ENCODE measurements at places on chromosomes 11 and 22.

GRCh38 chr22:17774926-17775685 lies 837 bp upstream of the BID start:
- DNase-seq, result no peak

DNA sequence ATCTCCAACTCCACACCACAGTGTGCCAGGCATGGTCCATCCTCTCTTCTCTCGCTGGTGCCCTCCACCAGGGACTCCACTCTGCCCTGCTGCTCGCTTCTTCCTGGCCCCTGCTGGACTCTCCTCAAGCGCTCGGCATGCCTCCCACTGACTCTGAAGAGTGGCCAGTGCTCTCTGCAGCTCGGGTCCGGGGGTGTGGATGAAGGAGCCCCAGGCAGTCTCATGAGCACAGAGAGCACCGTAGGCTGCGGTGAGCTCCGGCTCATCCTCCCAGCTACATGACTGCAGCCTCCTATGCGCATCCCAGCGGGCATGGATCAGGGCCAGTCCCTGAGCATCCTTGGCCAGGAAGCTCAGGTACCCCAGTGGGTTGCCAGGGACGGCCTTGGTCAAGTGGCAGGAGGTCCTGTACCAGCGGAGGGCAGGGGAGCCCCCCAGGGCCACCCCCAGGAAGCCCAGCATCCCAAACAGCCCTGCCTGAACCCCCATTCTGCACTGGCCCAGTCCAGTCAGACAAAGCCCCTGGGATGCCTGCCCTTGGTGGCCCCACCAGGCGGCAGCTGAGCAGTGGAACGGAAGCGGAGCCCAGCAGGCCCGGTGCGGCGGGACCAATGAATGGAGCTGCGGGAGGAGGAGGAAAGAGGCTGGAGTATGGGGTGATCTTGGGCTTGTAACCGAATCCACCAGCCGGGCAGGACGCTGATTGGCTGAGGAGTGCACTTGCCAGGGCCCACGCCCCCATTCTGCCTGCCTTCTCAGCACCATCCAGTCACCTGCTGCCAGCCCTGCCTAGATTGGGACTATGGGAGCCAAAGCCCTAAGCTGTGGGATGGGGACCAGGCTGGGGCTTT lies at the start of gene PLA2G3:
TSS of gene PLA2G3 (minus strand) at position 643 of the 851 bp plus-strand sequence. CDS start at position 489, 154 bp downstream.
- DNase-seq, result peak; percentile 23

DNA sequence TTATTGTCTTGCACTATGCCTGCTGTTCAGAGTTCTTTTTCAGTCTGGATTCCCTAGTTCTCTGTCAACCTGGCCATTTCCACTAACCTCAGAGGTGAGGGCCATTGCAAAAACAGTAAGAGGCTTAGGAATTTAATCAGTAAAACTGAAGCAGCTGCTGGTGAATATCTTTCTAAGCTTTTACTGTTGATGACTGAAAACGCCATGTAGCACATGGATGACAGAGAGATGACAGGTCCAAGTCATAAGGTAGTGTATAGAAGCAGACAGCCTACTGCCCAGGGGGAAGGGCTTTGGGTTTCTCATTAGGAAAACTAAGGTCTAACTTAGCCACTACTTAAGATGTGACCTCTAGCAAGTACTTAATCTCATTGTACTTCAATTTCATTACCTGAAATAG lies 152.6 kb upstream of the DDI1 start:
- DNase-seq, result no peak

- DNase-seq, result no peak
Measured at GRCh38 chr11:113188371-113188834, 126.0 kb upstream of the TTC12 start.

DNA sequence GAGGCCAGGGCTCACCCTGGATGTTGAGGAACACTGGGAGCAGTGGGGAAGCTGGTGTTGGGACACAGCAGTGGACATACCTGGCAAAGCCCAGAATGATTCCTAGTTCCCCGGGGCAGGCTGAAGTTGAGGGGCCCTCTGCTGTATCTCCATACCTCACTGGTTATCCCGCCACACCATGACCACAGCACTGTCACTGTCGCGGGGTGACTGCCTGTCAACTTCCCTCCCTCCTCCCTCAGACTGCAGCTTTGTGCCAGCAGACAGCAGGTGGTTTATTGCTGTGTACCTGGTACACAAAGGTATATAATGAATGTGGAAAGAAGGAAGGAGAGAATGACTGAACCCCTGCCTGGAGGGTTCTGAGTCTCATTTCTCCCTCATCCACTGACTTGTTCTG lies 318.7 kb downstream of the TMEM135 start:
- DNase-seq, result no peak

- DNase-seq, result no peak
Measured at GRCh38 chr11:121936781-121937447, 179.1 kb downstream of the BLID start.

DNA sequence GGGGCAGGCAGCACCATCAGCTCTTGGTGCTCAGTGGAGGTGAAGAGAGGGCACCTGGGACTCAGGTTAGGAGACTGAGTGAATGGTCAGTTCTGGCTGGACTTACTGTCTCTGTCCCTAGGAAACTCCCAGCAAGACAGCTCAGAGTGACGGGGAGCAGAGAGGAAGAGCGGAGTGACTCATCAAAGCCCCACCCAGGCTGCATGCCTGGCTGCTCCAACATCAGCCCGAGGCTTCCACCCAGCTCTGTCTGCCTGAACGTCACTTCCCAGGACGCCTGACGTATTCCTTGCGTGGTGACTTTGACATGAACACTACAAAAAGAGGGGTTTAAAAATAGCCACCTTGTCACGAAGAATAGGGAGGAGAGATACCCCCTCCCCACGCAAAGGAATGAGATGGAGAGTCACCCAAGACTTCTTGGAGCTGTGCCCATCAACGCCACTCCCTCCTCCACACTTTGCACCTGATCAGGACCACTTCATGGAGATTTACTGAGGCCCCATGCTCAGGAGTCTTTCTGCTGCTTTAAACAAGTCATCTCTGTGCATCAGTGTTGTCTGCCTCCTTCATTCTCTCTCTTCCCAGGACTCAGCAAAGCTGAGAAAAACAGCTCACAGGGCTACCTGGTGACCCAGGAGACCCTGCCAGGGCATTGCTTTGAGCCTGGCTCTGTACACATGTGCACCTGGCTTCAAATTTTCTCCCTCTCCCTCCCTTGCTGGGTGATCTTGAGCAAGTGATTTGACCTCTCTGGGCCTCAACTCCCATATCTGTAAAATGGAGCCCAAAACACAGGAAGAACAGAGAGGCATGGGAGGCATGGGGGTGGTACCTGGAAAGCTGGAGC lies 83.1 kb downstream of the MN1 start:
- peak; percentile 62 for DNase-seq

GRCh38 chr22:47205554-47205953 lies 443.1 kb downstream of the TBC1D22A start:
- no peak for DNase-seq

DNA sequence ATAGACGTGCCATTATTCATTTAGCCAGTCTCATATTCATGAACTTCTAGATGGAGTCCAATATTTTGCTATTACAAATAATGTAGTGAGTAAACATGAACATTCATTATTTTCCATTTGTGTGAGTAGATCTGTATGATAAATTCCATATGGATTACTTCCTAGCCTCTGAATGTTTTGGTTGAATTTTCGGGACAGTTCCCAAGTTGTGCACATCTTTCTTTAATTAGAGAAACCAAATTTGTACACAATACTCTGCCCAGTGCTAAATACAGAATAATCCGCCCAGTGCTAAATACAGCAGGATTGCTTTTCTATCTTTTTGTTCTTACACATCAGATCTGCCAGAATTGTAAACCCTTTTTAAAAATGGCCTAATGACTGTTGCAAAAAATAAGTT lies 17.1 kb upstream of the APLP2 start:
- no peak for DNase-seq

DNA sequence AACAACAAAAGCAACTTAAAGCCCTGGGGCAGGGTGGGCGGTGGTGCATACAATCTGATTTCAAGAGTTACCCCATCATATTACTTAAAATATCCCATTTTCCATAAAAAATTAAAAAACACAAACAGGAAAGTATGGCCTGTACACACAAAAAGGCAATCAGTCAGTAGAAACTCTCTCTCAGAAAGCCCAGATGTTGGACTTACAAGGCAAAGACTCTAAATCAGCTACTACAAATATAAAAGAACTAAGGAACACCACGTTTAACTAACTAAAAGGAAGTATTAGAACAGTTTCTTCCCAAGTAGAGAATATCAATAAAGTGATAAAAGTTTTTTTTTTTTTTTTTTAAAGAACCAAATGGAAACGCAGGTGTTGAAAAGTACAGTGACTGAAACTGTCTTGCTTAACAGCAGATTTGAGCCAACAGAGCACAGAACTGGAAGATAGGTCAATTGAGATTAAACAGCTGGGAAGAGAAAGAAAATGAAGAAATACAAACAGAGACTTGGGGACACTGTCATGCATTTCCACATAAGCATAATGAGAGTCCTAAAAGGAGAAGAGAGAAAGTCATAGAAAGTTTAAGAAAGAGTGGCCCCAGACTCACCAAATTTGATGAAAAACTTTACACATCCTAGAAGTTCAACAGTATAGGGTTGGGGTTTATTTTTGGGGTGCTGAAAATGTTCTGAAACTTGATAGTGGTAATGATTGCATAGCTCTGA lies 8.6 kb downstream of the SC5D start:
- no peak for DNase-seq

- DNase-seq, result no peak
Measured at GRCh38 chr11:65699306-65699705, 12.7 kb upstream of the KAT5 start.

- DNase-seq, result no peak
Measured at GRCh38 chr11:93936460-93936859, 84.7 kb upstream of the HEPHL1 start.

DNA sequence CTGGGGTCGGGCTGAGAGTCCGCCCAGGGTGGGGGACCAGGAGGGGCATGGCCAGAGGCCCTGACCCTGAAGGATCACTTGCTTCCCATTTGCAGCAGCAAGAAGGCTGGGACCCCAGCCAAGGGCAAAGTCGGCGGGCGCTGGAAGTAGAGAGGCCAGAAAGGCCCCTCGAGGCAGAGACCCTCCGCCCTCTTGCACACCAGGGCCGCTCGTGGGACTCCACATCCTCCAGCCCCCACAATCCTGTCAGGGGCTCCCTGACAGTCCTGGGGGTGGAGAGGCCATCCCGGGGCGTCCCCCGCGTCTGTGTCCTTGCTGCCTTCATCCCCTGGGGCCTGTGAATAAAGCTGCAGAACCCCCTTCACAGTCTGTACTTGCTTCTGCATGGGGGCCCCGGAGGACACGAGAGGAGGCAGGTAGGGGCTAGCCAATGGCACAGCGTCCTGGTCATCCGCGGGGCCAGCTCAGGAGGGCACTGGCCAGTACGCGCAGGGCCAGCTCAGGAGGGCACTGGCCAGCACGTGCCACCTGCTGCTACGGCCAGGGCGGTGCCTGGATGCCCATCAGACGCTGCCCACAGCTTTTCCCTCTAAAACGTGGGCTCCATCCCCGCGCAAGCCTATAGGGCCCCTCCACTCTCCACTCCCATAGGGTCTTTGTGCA lies 8.7 kb upstream of the MRPL23 start:
- DNase-seq, result no peak

GRCh38 chr22:49911881-49912625 lies 6.2 kb downstream of the ALG12 start:
- DNase-seq, result no peak

GRCh38 chr22:30275625-30276024 lies 9.0 kb upstream of the OSM start:
- no peak for DNase-seq

GRCh38 chr11:21641869-21642268 lies 551.0 kb upstream of the ANO5 start:
- DNase-seq, result no peak

- no peak for DNase-seq
Measured at GRCh38 chr11:64893194-64894069, 15.0 kb upstream of the EHD1 start.

GRCh38 chr11:135002236-135002635 lies 590.2 kb upstream of the B3GAT1 start:
- DNase-seq, result no peak

GRCh38 chr11:119419246-119419645 lies 3.7 kb downstream of the THY1 start:
- no peak for DNase-seq

DNA sequence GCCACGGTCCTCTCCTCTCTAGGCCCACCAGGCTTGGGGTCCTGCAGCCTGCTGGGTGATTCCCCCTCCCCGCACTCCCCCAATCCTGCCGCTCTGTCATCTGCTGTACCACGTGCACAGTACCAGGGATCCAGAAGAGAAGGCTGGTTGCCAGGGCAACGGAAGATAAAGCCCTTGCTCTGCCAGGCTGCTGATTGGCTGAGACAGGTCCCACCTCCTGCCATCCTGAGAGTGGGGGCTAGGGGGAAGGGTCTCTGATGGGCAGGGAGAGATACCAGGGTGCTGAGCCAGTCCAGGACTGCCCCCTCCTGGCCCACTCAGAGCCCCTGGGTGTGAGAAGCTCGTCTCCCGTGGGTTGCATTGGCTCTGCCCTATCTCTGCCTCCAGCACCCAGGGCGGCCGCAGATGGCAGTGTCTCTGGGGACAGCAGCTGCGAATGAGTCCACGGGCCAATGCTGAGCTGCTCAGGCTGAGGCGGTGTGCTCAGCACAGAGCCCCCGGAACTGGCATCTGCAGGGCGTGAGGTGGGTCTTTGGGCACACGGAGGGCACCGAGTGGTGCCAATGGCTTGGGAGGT lies at the start of gene SMIM45:
TSS of gene SMIM45 (plus strand) at position 253 of the 577 bp plus-strand sequence.
- no peak for DNase-seq

DNA sequence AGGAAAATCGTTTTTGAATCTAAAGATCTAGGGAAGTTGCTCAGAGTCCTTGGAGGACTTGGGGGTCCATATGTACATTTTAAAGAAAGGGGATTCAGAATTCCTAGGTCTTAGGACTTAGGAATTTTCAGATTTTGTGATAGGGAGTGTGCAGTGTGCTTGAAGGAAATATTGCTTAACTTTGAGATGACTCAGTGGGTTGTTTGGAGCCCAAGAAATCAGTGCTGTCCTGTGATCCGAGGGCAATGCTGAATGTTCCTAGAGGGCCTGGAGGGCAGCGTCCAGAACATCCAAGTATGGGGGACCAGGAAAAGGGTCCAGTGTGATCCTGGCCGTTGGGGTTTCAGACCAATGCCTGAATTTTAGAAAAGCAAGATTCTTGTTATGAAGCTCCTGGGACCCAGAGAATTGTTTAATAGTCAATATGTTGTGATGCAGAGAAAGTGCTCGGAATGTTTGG lies 3.1 kb upstream of the IGF2 start:
- DNase-seq, result no peak

GRCh38 chr22:41555325-41555982 lies 5.4 kb upstream of the CSDC2 start:
- DNase-seq, result no peak

GRCh38 chr11:126282736-126283591 lies at the start of gene TIRAP:
Gene TIRAP, plus strand, starts transcription at chr11:126283093. Its CDS starts 7,802 bp downstream, at chr11:126290895.
- peak; percentile 73 for DNase-seq

- peak; percentile 49 for DNase-seq
Measured at GRCh38 chr22:19756288-19757128, 4.1 kb upstream of the TBX1 start.

DNA sequence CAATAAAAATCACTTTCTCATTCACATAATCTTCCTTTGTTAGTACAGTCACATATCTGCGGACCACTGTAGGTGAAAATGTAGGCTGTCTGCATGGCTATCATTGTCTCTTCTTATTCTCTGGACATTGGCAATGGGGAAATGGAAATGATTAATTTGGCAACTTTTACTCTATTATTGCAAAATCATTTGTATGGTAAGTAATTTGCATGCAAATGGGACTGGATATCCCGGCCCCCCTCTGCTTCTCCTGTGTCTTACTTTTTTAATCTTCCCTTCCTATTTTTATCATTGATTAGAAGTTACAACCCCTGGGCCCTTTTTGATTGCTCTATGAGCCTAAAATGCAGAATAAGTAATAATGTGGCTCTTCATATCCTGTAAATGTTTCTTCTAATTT lies 6.0 kb downstream of the GRK3 start:
- DNase-seq, result no peak

- DNase-seq, result no peak
Measured at GRCh38 chr22:41820447-41820846, 12.5 kb upstream of the SREBF2 start.

GRCh38 chr11:104370478-104370877 lies 206.5 kb upstream of the PDGFD start:
- DNase-seq, result no peak

Measured in hematopoietic multipotent progenitor cell treated with erythropoietin and hydrocortisone succinate and interleukin-3 and kit ligand, for 4 days (in vitro differentiated cells).